ENCODE measurements at places on chromosomes 6 and 20.

DNA sequence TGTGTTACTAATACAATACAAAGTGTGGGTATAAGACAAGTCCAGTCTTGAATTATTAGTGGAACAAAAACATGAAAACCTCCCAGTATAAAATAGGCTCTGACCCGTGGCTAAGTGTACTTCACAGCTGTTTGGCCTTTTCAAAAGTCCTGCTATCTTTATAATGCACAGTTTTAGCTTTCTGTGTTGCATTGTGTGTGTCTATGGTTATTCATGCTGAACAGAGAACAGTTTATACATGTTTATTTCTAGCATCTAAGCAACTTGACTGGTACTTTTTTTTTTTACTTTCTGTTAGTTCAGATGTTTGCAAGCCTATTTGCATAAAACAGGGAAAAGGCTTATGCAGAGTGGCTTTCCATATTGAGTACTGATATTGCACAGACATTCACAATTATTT, 119.2 kb upstream of the CCN2 start:
- no peak for DNase-seq

- DNase-seq = no peak
Measured at GRCh38 chr6:11008821-11009220, 35.3 kb downstream of the ELOVL2 start.

GRCh38 chr6:6749702-6750491, 161.4 kb downstream of the LY86 start:
- DNase-seq = no peak

DNA sequence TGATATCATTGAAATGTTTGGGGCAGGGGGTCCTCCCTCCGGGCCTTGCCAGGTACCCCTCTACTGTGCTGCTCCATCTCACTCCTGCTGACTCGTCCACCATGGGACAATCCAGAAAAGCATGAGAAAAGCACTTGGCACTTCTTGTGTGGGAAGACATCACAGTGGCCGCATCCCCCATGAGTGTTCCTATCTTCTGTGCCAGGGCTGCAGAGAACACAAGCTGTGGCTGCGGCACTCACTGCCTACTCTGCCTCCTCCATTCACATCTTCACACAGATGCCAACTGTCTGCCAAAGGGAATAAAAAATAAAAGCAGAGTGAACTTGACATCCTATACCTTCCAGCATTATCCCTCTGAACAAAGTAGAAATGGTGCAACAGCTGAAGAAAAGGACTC, 117.4 kb upstream of the PROKR2 start:
- DNase-seq = no peak

GRCh38 chr20:13202565-13202964, 18.5 kb upstream of the ISM1 start:
- no peak for DNase-seq

DNA sequence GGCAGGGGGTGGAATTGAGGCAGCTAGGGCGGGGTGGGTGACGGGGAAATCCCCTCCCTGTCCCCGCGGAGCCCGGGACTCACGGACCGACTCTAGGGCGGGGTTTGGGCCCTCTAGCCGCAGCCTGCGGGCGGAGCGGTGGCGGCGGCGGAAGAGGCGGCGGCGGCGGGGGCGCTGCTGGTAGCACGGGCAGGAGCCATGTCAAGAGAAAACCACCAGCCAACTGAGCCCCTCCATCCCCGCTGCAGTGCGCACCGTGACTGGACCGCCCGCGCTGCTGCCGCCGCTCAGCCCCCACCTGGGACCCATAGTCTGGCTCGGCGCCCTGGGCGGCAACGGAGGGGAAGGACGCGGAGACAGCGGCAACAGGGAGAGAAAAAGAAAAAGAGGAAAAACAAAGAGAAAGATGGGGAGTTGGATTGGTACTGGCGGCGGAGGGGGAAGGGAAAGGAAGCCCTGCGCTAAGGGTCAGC, 1.2 kb upstream of the C6orf62 start:
- peak; percentile 48 for DNase-seq

All from activated T-helper 1 cell treated with anti-CD3 and anti-CD28 coated beads, Interleukin-2, amount 50 U/mL, for 16 hours (primary cell).